Non-pigmented ciliary epithelial cell (primary cell): ENCODE measurements at places on chromosomes 1 and 21.

DNA sequence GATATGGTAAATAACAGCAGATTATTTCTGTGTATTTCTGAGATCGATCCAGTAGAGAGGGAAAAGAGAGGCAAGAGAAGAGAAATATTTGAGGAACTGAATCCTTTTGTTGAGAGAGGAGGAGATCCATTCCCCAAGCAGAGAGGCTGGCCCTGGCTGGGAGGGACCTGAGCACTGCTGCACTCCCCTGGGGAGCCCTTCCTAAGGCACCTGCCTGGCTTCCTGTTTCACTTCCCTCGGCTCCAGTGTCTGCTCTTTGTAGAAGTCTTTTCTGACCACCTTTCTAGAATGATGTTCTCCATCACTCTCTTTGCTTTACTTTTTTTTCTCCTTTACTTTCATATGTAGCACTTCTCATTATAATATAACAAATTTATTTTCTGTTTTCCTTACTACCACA lies 42.3 kb upstream of the SLC6A9 start:
- no peak for DNase-seq

DNA sequence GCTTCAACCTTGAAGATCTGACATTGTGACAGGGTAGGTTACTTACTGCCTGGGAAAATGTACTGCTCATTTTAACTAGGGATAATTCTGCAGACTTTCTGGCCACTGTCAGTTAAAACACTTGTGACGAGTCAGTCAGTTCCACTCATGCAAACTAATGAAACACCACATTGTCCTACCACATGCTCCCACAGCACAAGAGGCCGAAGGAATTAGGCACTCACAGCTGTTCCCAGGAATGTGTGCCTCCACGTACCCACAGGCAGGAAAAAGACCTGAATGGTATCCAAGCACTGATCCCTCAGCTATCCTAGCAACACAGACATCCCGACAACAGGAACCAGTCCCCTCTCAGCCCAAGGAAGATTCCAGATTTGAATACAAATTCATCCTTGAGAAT lies 12.3 kb downstream of the BCAR3 start:
- DNase-seq = no peak

GRCh38 chr1:158329733-158330132 lies 1.6 kb downstream of the CD1B start:
- DNase-seq = no peak

GRCh38 chr1:225548140-225548857 lies 104.6 kb downstream of the ENAH start:
- DNase-seq = no peak

- DNase-seq = no peak
Measured at GRCh38 chr1:64388336-64388735, 81.6 kb upstream of the CACHD1 start.

- DNase-seq = no peak
Measured at GRCh38 chr1:43716559-43717281, 9.4 kb downstream of the ST3GAL3 start.

- DNase-seq = no peak
Measured at GRCh38 chr1:15156807-15157380, 3.3 kb downstream of the TMEM51 start.

- DNase-seq = no peak
Measured at GRCh38 chr1:10065344-10065685, 32.6 kb downstream of the UBE4B start.

DNA sequence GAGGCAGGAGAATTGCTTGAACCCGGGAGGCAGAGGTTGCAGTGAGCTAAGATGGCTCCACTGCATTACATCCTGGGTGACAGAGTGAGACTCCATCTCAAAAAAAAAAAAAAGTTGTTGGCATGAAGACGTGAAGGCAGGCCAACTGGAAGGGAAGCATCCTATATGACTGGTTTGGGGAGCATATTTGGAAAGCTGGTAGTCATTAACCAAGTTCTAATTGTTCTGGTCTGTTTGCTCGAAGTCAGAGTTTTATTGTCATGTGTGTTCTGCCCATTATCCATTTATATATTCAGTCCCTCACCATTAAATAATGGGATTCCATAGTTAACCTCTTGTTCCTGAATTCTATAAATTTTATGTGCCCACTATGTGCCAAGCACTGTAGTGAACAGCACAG lies 3.3 kb upstream of the GLRX2 start:
- no peak for DNase-seq
